Adipocyte (in vitro differentiated cells): ENCODE measurements at places on chromosomes 2 and 18.

- no peak for DNase-seq
Observed at GRCh38 chr2:63122921-63123320, 72.3 kb downstream of the OTX1 start.

DNA sequence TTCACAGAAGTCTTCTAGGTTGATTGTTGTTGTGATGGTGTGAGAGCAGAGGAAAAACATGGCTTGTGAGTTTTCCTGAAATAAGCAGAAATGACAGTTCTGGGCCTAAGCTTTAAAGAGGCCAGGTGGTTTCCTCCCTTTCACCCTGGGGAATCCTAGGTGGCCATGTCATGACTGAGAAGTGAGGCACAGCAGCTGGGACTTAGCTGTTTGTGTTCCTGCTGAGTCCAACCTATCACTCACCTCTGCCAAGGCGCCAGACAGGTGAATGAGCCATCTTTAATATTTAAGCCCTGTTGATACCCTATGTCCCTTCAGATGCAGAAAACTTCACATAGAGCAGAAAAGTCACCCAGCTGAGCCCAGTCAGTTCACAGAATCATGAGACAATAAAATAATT is 384.4 kb downstream of the SLC4A3 start:
- no peak for DNase-seq

- DNase-seq: no peak
Observed at GRCh38 chr2:10385501-10385900, 62.6 kb downstream of the ODC1 start.

DNA sequence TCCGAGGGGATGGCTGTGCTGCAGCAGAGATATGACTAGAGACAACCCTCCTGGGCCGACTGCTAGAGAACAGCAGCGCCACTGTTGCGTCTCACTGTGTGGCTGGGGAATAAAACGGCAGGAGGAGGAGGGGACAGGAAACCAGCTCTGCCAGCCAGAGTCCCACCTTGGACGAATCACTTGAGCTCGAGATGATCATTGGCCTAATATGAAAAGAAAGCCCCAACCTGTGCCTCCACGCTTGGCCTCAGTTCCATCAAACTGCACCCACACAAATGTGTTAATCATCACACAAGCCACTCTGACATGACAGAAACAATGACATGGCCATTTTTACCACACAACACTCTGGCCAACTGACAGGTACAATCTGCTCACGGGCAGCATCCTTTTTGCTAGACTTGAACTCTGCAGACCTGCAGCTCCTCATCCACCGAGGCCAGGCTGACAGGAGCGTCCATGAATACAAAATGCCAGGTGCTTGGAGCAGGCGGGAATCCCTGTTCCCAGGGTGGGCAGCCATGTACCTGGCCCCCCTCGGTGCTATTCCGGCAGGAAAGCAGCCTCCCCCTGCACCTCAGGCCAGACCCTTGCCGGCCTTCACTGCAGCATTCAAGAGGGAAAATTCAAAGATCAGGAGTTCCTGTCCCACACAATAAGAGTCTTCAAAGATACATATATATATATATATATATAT is 52.3 kb downstream of the PARD6G start:
- no peak for DNase-seq

GRCh38 chr2:26507932-26508331 is 30.0 kb upstream of the OTOF start:
- no peak for DNase-seq

GRCh38 chr2:189552991-189553404 is 27.6 kb downstream of the SLC40A1 start:
- DNase-seq: no peak

DNA sequence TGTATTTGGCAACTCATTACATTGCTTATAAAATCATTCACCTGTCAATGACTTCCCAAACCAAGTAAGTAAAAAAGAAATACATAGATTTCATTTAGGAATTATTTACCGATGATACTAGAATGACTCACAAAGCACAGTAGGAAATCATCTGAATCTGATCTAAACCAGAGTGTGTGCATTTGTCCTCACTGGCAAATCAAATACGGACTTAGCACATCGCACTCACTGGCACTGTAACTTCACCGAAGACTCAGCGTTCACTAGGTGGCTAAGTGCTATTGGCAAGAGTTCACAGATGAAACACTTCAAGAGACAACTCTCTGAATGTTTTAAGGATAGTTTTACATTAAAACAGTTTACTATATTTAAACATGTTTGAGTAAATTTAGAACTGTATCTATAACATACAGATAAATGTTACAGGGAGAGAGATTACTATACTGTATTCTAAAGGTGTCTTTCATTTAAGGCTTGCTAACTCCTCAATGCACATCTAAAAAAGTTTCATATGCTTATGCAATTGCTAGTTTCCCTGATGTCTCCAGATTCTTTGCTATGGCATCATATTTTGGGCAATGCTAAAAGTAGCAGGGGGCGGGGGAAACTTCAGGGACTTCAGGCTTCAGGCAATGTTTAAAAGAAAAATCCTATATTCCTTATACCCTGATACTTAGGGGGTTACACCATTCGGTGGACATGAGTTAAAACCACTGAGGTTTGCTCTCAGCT is 48.8 kb downstream of the STK39 start:
- peak; percentile 77 for DNase-seq

- DNase-seq: no peak
Observed at GRCh38 chr2:26892922-26893524, 45.1 kb downstream of the DPYSL5 start.

DNA sequence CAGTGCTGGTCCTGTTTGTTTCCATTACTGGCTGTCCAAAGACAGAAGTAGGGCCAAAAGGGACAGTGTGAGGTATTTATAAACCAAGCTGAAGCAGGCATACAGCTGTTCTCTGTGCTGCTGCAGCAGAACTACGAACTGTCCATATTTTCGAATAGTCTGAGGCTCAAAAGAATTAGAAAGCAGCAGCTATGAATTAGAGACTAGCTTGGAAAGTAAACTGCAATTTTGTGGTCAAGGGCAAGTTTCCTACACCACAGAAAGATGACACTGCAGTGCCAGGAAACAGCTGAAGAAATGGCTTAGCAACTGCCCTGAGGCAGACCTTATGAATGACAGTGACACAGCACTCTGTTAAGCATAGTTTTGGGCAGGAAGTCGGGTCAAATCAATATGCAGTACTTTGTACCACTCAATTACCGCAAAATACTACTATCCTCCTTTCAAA is 125.3 kb downstream of the TMEM131 start:
- peak; percentile 94 for DNase-seq

- DNase-seq: peak; percentile 95
Observed at GRCh38 chr18:8212896-8213780, 396.1 kb upstream of the RAB12 start.

DNA sequence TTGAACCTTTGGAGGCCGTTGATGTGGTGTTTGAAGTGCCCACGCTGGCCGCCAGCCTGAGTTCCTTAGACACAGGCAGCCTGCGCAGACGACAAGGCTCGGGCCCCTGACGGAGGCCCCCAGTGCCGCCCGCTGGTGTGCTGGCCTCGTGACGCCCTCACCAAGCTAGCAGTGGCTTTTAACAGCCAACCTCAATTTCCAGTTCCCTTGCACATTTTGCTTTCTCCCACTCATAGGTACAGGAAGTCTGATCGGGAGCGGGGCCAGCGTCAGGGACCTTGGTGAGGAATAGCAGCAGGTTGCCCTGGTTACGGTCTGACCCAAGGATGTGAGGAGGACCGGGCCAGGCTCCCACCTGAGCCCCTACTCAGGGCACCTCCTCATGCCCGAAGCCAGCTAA is 207.6 kb upstream of the RAB12 start:
- DNase-seq: no peak

GRCh38 chr18:7476386-7476785 is 90.7 kb upstream of the PTPRM start:
- DNase-seq: no peak

- DNase-seq: no peak
Observed at GRCh38 chr2:231549446-231550239, 19.4 kb upstream of the NMUR1 start.

GRCh38 chr2:180664507-180664906 is 315.9 kb upstream of the UBE2E3 start:
- no peak for DNase-seq
